ENCODE measurements at places on chromosomes 2 and 18. TPM values are rescaled to one million over a fixed set of nuclear protein-coding genes. Genes with fewer than 3 reads are reported as not detected.
A peak's percentile ranks its signal among the peaks of the same experiment; 100 is the strongest.

CDH19 gene
- not detected for total RNA-seq

ERBB4 gene
- 0.16 TPM for total RNA-seq

MYCN gene
- total RNA-seq, result not detected

FSHR gene
- not detected for total RNA-seq

HOXD13 gene
- not detected for total RNA-seq

MRO gene
- 6.5 TPM for total RNA-seq

CCDC121 gene
- 7.0 TPM for total RNA-seq

NTSR2 gene
- not detected for total RNA-seq

IL36A gene
- 2.0 TPM for total RNA-seq

ANKAR gene
- 22.2 TPM for total RNA-seq

FLACC1 gene
- total RNA-seq, result 1.2 TPM

- peak; percentile 42 for DNase-seq
Observed at GRCh38 chr2:97900806-97901205, 94.9 kb downstream of the TMEM131 start.

GRCh38 chr18:74635224-74635975, 37.7 kb downstream of the ZNF407 start:
- no peak for DNase-seq

DNA sequence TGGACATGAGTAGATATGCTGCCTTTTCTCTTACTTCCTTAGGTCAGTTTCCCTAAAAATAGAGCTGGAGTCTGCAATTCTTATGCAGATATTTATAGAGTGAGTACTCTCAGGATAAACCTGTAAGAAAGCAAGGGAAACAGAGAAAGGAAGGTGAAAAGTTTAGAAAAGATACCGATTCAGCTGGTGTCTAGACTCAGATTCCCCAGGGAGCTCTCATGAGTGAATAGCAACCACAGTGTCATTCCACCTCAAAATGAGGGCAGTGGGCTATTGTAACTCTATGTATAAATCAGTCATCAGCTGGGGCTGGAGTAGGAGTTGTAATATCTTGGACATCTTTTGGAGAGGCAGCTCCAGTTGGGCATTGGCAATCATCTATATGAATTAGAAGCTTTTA, 1485.1 kb upstream of the TMEFF2 start:
- DNase-seq, result no peak

DNA sequence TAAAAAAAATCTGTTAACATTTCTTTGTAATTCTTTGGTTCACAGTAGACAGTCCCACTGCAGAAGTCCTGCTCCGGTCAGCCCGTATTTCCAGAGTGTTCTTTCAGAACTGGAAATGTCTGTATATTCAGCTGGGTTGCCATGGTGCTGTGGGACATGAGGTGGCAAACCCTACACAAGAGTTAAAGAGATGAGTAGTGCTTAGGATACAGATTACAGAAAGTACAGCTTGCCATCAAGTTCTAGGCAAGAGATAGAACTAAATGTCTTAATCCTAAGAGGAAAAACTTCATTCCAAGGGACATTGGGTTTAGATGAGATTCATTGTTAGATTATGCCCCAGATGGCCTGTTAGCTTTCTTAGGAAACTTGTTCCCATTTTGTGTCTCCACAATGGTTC, 60.1 kb downstream of the FMNL2 start:
- DNase-seq, result peak; percentile 46

GRCh38 chr2:120219766-120220165, 3.4 kb downstream of the TMEM185B start:
- no peak for DNase-seq

DNA sequence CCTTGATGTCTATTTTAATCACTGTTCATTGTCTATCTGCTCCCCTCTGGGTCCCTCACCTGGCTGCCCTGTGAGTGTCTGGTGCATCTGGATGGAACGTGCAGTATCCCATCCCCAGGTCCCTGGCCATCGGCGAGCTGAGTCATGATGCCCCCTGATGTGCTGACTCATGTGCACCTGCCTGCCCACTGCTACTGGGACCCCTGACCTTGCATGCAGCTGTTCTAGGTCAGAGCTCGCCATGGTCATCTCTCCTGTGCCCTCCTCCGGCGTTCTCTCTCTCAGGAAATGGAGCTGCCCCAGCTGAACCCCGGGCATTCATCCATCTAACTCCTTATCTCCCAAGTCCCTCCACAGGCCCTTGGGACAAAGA, 516.2 kb upstream of the HS6ST1 start:
- no peak for DNase-seq

DNA sequence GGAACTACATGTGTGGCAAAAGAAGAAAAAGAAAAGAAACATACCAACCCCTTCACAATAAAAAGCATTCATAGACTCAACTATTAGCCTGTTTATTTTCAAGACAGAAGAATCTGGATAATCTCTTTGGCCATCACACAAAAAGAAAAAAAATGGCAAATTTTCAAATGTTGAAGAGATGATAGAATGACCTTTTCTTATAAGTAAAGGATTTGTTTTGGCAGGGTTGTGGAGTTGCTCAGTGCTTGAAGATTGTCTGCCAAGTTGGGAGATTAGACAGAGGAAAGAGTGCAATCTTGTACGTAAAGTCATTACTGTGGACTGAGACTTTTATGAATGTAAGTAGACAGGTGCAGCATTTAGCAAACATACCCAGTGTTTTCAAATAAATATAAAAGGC, 18.5 kb upstream of the FAM171B start:
- DNase-seq, result peak; percentile 78

GRCh38 chr2:148989882-148990493, 48.5 kb upstream of the LYPD6B start:
- peak; percentile 89 for DNase-seq

GRCh38 chr2:236257136-236257535, 7.1 kb downstream of the ASB18 start:
- no peak for DNase-seq

- no peak for DNase-seq
Observed at GRCh38 chr2:230843132-230843531, 21.6 kb upstream of the ITM2C start.

- no peak for DNase-seq
Observed at GRCh38 chr2:158102446-158102845, 770 bp downstream of the UPP2 start.

DNA sequence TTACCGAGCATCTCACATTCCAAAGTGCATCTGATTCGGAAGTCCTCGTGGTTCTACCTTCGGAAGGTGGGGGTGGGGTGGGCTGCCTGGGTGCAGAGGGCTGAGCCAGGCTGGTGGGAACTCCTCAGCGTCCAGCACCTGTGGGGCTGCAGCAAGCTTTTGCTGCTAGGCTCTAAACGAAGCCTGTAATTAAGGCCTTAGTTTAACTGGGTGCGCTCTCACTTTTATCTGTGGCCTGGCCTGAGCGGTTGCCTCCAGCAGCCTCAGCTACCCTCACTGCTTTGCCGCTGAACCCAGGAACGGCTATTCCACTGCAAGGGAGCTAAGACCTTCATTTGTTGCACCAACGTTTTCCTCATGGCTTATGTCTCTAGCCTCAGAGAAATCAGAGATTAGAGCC, 48.4 kb downstream of the TMEM17 start:
- DNase-seq, result no peak

DNA sequence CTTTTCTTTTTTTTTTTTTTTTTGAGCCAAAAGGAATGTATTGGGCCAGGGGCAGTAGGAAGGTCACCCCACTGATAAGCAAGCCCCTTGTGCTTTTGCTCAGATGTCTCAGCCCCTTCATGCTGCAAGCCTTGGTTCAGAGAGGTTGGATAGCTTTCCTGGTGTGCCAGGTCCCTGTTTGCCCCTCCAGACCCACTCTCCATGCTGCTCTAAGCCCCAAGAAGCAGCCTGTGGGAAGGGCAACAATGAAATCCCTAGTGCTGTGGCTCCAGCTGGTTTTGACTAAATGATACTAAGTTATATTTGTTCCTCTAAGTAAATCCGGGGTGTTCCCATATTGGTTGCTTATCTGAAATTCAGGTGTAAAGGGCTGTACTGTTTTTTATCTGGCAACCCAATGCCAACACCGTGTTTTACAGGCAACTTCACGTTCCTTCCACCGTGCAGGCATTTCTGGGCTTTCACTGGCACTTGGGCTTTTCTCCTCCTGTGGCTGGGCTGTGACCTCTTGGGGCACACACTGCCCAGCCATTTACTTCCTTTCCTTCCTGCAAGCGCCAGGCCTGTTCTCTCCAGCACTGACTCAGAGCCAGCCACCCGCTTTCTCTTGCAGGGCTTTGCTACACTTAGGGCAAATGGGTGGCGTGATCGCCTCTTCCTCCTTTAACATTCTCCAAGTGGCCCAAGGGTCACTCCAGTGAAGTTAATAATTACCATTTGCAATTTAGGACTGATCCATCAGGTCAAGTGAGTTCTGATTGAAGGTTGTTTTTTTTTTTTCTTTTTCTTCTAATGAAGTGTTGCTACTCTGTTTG, 21.6 kb downstream of the MERTK start:
- no peak for DNase-seq

- peak; percentile 8 for DNase-seq
Observed at GRCh38 chr2:178512484-178512883, 32.2 kb downstream of the PLEKHA3 start.

DNA sequence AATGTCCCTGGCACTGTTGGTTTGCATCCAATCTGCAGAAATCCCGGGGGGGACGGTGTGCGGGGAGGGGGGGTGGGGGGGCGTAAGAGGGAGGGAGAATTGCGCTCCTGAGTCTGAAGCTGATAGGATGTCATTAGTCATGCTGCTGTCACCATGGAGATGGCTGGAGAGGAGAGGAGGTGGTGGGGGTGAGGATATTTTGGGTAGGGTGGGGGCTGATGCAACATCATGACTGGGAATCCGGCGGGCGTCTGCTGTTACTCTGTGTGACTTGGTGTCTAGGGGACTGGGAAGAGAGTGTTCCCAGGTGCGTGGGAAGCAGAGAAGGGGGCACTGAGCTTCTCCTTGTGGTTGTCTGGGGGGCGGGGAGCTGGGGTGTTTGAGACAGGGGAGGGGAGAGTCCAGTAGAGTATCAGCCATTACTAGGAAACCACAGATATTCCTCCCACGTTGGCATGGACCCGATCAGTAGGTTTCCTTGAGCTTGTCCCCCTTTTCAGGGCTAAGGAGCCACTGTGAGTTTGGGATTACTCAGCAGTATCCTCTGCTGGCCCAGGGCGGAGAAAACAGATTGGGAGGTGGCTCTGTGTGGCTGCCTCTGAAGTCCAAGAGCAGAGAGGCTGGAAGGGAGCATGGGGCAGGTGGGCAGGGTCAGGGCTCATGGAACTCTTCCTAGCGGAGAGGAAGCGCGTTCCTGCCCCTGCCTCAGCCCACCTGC, 18.9 kb downstream of the TET3 start:
- DNase-seq, result peak; percentile 84

DNA sequence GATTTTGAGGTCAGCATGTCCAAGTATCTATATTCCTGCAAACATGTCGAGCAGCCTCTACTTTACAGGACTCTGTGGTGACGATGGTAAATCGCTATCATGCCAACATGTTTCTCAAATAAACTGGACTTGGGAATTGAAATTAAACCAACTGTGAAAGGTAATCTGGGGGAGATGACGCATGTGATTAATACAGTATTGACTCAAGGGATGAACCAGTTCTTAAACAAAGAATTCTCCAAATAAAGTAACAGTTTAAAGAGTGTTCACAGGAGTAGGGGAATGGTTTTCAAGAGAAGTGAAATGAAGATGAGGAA, 54.3 kb downstream of the THUMPD2 start:
- DNase-seq, result no peak

DNA sequence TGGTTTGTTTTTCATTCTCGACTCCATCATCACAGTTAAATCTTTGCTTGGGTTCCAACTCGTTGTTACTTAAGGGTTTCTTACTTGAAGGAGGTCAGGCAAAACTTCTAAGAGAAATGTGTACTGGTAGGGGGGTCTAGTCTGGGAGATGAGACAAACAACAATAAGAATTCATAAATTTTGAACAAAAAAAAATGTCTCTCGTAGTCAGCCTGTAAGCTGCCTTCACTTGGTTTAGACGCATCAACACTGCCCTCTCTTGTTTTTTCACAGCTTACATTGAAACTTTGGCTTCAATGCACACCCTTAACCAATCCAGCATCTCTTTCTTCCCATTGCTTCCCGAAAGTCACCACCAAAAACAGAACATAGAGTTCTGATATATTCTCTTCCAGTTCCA, 576.4 kb upstream of the PIK3C3 start:
- DNase-seq, result peak; percentile 4

DNA sequence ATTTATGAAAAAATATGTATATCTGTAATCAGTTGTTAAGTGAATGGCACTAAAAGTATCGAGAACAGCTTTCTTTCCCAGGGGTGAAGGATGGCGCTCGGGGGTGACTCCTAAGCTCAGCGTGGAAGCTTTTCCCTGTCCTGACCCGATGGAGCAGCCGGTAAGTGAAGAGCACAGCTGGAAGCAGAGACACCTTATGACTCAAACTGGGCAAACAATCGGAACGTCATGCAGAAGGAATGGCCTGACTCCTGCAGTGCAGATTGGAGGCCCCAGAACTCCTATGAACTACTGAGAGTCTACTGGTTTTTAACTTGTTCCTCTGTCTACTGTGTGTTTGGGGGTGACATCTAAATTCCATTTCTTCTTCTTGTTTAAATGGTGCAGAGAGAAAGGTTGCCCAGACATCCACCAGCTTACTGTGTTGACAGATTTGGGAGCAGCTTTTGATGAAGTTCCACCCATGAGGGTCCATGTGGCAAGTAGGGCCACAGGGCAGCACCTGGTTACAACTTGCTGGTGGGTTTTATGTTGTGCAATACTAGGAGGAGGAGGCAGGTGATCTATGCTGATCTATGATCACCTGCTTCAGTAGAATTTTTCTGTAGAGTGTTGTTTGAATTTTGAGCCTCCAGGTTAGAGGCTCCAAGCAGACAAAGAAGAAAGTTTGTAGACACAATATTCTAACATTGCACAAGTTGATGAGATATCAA, 52.8 kb upstream of the TMEM182 start:
- peak; percentile 35 for DNase-seq

GRCh38 chr2:201860636-201861066, 54.3 kb downstream of the CDK15 start:
- peak; percentile 90 for DNase-seq

DNA sequence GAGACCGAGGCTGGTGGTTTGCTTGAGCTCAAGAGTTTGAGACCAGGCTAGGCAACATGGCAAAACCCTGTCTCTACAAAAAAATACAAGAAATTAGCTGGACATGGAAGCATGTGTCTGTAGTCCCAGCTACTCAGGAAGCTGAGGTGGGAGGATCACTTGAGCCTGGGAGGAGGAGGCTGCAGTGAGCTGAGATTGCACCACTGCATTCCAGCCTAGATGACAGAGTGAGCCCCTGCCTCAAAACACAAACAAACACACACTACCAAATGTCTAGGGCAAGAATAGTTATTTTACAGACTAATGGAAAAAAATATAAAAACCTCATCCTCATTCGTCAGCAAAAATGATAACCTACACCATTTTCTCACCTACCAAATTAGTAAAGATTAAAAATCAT, 15.3 kb downstream of the BUB1 start:
- peak; percentile 6 for DNase-seq

DNA sequence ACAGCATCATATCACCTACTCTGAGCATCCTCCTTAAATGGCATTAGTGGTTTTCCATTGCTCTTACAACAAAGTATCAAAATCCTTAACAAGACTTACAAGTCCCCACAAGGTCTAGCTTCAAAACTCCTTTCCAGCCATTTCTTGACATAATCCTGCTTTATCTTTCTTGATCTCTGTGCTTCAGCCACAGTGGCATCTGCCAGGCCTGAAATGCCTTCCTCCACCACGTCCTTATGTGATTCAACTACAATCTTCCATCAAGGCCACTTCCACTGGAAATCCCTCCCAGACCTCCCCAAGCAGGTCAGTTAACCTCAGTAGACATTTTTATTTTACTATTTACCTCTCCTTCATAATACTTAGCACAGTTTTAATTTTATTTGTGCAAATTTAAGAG, 83.8 kb upstream of the CCDC150 start:
- no peak for DNase-seq

Measured in fibroblast of the aortic adventitia (primary cell).